Amygdala (tissue), 56 donors: ENCODE measurements at places on chromosomes 5 and 9.
A peak's percentile ranks its signal among the peaks of the same experiment; 100 is the strongest.

DNA sequence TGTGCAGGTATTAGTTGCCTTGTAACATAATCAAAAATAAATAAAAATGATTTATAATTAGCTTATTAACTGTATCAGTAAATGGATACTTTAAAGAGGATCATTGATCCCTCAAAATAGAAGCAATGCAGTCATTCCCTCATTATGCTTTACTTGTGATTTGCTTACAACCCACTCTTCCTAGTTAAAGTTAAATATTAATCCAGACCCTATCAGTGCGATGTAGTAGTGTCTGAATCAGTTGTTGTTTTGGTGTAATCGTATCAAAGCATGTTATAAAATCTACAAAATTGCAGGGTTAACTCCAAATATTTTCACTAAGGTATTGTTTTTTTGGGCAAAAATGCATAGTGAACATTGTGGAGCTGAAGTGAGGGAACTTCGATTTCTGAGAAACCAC, 17.6 kb downstream of the TENT4A start:
- DNase-seq: no peak

- DNase-seq: no peak
Measured at GRCh38 chr5:150114102-150114641, 27.8 kb upstream of the CSF1R start.

- DNase-seq: no peak
Measured at GRCh38 chr9:125003332-125003731, 62.4 kb upstream of the GOLGA1 start.

DNA sequence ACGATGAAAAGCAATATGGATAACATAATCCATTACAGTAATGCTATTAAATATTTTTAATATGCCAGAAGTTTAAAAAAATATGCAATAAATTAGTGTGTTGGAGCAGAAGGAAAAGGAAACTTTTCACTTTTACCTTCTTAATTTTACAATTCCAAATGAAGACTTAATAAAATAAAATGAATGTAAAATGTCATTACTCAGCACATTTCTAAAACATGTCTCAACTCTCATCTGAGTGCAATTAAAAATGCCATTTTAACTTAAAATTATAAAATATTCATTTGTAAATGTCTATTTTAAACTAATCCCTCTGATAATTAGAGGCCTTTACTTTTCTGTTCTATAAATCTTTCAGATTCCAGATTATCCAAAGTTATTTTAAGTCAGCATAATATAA, 733.4 kb downstream of the DNAH5 start:
- DNase-seq: no peak

GRCh38 chr9:33315371-33315770, 25.1 kb downstream of the NFX1 start:
- DNase-seq: no peak

DNA sequence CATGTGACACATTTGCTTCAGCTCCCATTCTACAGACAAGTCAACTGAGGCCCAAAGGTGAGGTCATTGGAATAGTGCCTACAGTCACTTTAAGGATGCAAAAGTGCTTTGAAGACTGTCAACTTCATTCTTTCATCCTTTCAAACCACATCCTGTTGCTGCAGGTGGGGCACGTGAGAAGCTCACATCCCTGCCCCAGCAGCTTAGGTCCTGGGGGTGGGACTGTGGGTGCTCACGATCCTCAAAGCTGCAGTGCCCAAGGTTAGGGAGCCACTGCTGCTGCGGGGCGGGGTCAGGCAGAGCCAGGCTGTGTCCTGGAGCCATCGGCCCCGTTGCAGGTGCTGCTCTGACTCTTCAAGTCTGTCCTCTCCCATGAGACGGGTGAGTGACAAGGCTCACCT, 57.9 kb upstream of the IER5L start:
- no peak for DNase-seq

DNA sequence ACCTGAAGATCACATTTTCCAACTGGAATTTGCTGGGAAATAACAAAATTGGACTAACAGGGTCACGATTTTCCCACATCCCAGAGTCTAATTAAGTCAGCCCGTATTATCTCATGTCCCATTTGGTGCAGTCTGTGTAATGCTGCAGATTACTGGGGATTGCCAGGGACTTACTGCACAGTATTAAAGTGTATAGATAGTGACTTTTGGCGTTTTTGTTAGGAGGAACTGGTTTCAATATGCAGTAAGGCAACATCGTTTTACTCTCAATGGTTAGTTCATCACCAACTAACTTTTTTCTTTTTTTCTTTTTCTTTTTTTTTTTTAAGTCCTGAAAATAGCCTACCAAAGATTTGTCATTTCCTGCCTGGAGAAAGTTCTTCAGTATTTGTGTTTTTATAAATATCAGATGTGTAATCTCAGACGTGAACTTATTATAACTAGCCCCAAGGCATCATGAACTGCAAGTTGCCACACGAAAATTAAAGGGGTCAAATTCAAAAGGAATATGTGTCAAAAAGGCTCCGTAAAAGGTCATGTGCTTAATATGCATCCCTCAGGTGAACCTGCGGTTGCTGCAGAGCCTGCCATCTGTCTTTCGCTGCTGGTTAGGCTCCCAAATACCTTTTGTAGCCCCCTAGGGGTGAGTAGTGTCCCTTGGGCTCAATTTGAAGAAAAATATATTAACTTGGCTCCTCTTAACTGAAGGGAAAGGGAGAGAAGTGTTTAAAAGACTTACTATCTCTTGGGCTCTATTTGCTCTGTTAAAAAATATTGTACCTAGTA, 176.7 kb upstream of the ADAMTSL1 start:
- DNase-seq: no peak

- DNase-seq: no peak
Measured at GRCh38 chr5:36570301-36571095, 35.9 kb upstream of the SLC1A3 start.

DNA sequence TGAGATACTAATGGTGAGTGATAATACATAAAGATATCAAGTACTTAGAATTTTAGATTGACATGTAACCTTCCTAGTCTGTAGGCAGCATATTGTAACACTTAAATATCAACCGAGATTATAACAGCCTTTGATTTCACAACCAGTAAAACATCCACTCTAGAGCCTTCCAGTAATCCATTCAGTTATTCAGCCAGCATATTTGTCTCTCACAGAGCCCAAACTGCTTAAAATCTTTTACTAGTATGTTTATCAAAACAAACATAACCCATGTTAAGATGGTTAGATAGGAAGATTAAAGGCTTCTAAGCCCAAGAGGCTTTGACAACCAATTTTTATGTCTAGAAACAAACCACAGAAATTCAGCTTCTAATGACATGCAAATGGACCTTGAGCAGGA, 177.9 kb upstream of the FST start:
- no peak for DNase-seq

DNA sequence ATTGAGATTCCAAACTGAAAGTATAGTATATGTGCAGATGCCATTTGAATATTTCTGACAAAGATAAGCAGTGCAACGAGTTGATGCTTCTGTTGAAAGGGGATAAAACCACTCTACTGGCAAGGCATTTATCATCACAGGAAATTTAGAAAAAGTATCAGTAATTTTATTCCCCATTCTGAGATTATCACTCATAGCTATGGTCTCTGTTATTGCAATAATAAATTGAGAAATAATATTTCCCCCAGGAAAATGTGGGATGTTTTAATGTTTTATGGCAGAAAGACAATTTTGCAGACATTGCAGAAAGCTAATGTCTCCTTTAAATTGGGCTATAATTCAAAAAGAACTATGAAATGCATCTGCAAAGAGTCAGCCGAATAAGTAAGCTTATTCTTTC, 1612.7 kb upstream of the ACO1 start:
- no peak for DNase-seq

GRCh38 chr9:116767219-116767618, 80.1 kb downstream of the TRIM32 start:
- DNase-seq: no peak

GRCh38 chr5:75951158-75951557, 132.0 kb upstream of the SV2C start:
- peak; percentile 37 for DNase-seq

GRCh38 chr9:133932633-133933032, 59.5 kb downstream of the VAV2 start:
- DNase-seq: no peak

DNA sequence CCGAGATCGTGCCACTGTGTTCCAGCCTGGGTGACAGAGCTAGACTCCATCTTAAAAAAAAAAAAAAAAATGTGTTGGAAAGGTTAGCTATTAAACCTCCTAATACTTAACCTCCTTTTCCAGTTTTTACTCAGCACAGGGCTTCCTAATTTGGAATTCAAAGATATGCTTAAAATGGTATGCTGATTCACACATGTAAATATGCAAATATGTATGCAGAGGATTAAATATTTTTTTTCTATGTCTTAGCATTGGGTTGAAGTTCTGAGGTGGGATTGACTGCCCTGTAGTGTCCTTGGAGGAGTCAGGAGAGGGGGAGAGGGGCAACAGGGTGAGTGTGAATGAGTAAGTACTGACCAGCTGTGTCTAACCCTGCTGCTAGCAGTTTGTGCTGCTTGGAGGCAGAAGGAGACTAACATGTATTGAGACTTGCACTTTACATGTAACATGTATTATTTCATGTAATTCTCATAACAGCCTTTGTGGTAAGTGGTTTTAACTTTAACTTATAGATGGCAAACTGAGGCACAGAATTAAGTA, 63.2 kb downstream of the SLC44A1 start:
- no peak for DNase-seq
